ENCODE measurements at places on chromosomes 11 and 22. TPM values are rescaled to one million over a fixed set of nuclear protein-coding genes. Genes with fewer than 3 reads are reported as not detected.

Gene TRPM5
- not detected for total RNA-seq

DNA sequence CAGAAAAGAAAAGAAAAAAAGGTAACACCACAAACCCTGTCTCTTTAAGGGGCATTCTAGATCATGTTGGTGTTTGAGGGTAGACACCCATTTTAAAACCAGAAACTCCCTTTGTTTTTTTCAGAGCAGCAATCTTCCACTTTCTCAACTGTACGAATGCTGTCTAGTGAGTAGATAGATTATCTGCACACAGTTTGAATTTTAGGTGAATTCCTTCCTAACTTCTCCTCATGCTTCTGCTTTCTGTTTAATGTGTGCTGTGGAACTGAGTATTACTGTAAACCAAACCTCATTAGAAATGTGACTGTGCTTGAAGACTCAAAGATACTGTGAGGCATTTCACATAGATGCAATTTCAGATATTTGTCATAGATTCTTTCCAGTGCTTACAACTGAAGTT, 102.4 kb downstream of the PRMT3 start:
- peak overlapping the region; percentile 28 for H3K27ac ChIP-seq
- H3K36me3 ChIP-seq = peaks cover 18% of the 10 kb centered on the region
- H3K4me3 ChIP-seq = no peak overlapping the region
- no peak for DNase-seq
- H3K27me3 ChIP-seq = no peaks in the 10 kb centered on the region
- peaks cover 3% of the 10 kb centered on the region for H3K4me1 ChIP-seq

DNA sequence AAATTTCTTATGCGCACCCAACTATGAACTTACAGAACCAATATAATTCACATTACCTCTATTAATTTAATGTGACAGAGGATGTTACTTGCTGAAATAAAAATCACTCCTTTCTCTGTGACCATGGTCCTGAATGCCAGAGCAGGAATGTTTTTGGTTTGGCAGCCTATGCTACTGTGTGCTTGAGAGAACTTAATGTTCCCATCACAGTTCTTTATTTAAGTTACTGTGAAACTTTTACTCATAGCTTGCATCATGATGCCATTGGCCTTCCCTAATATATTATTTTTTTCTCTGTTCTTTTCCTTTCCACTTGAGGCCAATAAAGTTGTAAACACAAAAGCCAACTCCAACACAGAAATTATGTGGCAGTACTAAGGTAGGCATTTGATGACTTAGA, 142.2 kb downstream of the FAM76B start:
- no peak overlapping the region for H3K4me3 ChIP-seq
- DNase-seq = no peak
- peaks cover 6% of the 10 kb centered on the region for H3K27me3 ChIP-seq
- H3K27ac ChIP-seq = no peak overlapping the region
- H3K4me1 ChIP-seq = no peaks in the 10 kb centered on the region

GRCh38 chr11:34262531-34263081, 95.2 kb downstream of the ABTB2 start:
- H3K4me3 ChIP-seq = no peak overlapping the region
- no peak for DNase-seq

Gene OR8D1
- not detected for total RNA-seq

Gene ADAMTS15
- not detected for total RNA-seq

DNA sequence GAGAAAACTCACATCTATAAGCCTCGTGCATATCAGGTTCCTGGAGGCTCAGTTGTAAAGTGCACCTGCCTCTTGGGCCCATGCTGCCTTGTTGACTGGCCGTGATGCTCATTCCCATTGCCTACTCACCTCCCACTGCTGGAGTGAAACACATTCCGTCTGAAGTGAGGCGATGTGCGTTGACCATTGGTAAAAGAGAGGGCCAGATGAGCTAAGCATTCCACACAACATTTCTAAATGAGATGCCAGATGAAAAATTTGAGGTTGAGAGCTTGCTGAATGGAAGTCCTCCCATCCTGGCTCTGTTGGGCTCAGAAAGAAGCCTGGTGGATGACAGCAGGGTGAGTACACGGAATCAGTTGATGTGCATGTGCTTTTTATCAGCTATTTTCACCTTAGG, 8.6 kb upstream of the ADAMTS15 start:
- peaks cover 18% of the 10 kb centered on the region for H3K27me3 ChIP-seq
- no peak for DNase-seq
- peaks cover 4% of the 10 kb centered on the region for H3K36me3 ChIP-seq
- no peak overlapping the region for H3K27ac ChIP-seq
- H3K4me3 ChIP-seq = no peak overlapping the region

DNA sequence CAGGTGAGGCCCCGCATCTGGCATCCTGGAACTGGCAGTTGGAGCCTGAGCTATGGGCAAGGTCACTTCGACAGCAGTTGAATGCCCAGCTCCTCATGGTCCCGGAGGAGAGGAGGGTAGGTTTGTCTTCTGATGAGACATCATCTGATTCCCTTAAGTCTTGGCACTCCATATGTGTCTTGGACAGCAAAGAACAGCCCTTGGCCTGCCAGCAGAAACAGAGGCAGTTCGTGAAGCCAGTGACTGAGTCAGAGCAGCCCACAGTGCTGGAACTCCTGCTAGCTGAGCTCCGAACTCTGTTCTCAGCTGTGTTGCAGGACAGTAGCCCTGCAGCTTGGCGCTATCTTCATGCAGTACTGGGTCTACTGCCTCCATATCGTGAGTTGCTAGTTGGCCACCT, 1.0 kb downstream of the DNHD1 start:
- no peaks in the 10 kb centered on the region for H3K27me3 ChIP-seq
- peaks cover 50% of the 10 kb centered on the region for H3K36me3 ChIP-seq
- H3K4me3 ChIP-seq = no peak overlapping the region
- H3K27ac ChIP-seq = no peak overlapping the region
- DNase-seq = no peak

Gene OR51B5
- not detected for total RNA-seq

- H3K4me1 ChIP-seq = no peaks in the 10 kb centered on the region
- H3K4me3 ChIP-seq = no peak overlapping the region
- no peak overlapping the region for H3K27ac ChIP-seq
- no peak for DNase-seq
These were observed 352.5 kb upstream of the CCDC179 start for GRCh38 chr11:23212807-23213206.

- H3K36me3 ChIP-seq = no peaks in the 10 kb centered on the region
- no peaks in the 10 kb centered on the region for H3K27me3 ChIP-seq
- H3K4me3 ChIP-seq = no peak overlapping the region
These were observed 311.3 kb downstream of the C11orf87 start for GRCh38 chr11:109733245-109733644.

DNA sequence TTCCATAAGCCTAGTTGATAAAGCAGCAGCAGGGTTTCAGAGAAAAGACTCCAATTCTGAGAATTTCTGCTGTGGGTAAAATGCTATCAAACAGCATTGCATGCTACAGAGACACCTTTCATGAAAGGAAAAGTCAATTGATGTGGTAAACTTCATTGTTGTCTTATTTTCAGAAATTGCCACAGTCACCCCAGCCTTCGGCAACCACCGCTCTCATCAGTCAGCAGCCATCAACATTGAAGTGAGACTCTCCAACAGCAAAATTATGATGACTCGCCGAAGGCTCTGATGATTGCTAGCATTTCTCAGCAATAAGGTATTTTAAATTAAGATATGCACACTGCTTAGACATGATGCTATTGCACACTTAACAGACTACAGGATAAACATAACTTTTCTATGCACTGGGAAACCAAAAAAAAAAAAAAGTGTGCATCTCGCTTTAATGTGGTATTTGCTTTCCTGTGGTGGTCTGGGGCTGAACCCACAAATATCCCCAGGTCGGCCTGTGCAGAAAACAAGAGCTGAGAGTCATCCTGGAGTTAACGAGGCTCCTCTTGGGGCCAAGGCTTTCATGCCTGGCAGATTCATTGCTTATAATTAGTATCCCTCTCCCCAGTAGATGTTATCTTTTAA, 192.1 kb downstream of the CTTN start:
- H3K4me3 ChIP-seq = no peak overlapping the region
- DNase-seq = peak; percentile 24
- H3K27ac ChIP-seq = no peak overlapping the region
- peaks cover 22% of the 10 kb centered on the region for H3K27me3 ChIP-seq
- H3K4me1 ChIP-seq = peaks cover 10% of the 10 kb centered on the region
- H3K36me3 ChIP-seq = no peaks in the 10 kb centered on the region

DNA sequence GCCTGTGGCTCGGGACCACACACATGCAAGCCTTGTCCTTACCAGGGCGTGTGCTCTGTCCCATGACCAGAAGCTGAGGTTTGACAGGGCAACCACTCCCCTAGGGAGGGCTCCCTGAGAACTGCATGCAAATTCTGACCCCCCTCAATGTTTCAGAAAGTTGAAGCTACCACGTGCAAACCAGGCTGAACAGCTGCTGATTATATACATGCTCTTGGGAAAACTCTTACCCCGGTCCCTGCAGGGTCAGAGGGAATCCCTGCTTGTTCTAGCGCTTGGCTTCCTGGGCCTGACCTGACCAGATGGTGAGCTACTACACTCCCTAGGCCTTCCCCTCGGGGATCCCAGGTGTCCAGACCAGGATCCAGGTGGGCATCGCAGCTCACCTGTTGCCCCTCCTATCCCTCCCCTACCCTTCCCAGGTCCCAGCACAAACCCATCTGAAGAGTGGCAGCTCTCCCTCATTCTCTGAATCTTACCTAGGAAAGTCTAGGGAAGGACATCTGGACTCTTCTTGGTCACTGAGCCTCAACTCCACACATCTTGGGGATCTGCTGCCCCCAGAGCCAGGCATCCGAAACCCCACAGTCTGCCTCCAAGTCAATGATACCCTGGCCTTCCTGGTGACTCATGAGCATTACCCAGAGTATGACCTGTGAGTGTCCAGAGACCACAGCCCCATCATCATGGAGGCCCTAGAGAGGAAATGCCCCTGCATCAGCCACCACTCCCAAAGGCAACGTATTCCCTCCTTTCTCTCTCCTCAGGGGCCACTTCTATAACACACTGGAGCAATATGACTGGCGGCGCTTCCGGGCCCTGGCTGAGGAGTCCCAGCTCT, 61.5 kb downstream of the BTG4 start:
- no peak for DNase-seq
- no peak overlapping the region for H3K27ac ChIP-seq
- H3K4me3 ChIP-seq = no peak overlapping the region
- H3K27me3 ChIP-seq = peaks cover 2% of the 10 kb centered on the region

Gene KRTAP5-8
- total RNA-seq = not detected

GRCh38 chr22:29635734-29636357, 32.4 kb downstream of the NF2 start:
- H3K27me3 ChIP-seq = no peaks in the 10 kb centered on the region
- H3K4me1 ChIP-seq = peaks cover 28% of the 10 kb centered on the region
- DNase-seq = no peak
- no peak overlapping the region for H3K27ac ChIP-seq
- H3K36me3 ChIP-seq = peaks cover 21% of the 10 kb centered on the region

- peaks cover 5% of the 10 kb centered on the region for H3K4me1 ChIP-seq
- H3K4me3 ChIP-seq = no peak overlapping the region
- H3K36me3 ChIP-seq = no peaks in the 10 kb centered on the region
- no peak overlapping the region for H3K27ac ChIP-seq
These were observed 17.2 kb downstream of the LINC01488 start for GRCh38 chr11:69498614-69499175.
